ENCODE measurements at places on chromosomes 2 and 18.

GRCh38 chr18:8948471-8949149 is 153.9 kb upstream of the NDUFV2 start:
- peak; percentile 47 for DNase-seq

- DNase-seq: no peak
These were observed 10.4 kb downstream of the TCF7L1 start for GRCh38 chr2:85143463-85144082.

DNA sequence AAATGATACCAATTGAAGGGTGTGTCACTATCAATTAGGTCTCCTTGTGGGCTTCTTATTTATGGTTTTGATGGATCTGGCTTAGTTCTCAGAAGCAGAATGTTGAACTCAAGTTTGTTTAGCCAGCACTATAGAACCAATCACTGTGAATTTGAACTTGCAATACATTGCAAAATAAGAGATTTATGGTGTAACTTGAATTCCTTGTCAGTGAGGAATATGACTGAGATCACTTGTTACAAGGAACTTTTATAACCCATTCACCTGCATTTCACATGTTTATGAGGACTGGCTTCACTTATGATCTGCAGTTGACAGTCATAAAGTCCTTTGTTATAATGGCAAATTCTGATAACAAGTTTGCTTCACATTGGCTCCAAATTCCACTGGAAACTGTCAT is 9.8 kb downstream of the GATA6 start:
- no peak for DNase-seq

DNA sequence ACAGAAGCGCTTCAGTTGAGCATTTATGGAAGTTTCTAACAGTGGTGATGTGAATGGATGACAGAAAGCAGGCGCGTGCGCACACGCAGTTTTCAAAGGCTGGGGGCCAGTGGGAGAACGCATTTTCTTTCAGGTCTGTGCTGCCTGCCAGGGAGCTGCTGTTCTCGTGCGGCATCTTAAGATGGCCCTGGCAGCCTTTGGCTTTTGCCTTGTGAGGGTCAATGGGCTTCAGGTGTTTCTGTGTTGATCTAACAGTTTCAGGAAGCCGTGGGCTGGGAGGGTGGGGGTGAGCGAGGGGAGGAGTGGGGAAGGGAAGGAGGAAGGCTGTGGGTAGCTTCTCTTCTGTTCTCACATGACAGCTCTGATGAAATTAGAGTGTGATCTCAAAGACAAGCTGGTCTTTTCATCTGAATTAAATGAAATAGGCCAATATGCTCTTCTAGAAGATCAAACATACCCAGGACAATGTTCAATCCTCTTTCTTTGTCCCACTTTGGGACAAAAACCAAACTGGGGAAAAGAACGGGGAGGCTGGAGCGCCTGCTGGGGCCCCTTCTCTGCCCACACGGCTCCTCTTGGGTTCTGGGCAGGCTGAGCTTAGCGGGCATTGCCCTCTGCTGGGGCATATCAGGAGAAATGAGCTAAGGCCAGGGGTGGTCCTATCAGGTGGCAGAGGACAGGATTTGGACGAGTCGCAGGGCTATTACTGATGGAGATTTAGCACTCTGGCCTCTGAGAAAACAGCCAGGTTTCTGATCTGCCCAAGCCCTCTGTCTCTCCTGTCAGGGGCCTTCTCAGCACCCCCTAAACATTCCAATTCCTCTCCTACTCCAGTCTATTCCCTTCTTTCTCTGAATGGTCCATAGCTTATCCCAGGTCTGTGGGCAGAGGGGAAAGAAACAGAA is 126.2 kb upstream of the LGALSL start:
- no peak for DNase-seq

- DNase-seq: no peak
These were observed 50.3 kb upstream of the FOSL2 start for GRCh38 chr2:28342081-28342967.

DNA sequence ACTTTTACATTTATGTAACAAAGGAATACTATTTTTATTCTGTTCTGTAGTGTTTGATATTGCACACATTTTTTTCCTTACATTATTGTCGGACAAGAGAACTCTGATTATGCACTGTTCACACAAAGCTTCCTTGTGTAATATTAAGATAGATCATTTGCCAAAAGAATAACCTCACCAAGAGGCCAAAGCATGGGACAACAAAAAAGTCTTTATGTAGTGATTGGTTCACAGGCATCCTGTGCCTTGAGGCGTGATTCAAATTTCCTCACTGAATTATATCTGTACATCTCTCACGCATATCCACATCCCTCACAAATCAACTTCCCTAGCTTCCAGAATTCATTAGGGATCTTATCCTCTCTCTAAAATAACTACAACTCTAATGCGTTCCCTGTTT is 642.7 kb downstream of the NR4A2 start:
- DNase-seq: no peak

DNA sequence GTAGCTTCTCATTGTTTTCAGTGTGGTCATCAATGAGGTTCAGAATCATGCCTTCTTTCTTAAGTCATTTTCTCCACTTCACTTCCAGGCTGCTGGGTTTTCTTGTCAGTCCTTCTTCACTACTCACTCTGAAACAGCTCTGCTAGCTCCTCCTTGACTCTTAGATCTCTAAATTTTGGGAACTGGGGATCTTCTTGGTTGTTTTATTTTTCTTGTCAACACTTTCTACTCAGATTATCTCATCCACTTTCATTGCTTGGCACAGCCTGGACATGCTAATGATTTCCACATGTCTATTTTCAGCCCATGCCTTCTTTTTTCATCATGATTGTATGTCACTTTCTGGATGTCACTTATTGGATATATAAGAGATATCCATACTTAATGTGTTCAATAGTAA is 517.8 kb upstream of the DSEL start:
- DNase-seq: no peak

GRCh38 chr2:23286758-23287704 is 97.9 kb upstream of the KLHL29 start:
- DNase-seq: peak; percentile 67

- DNase-seq: no peak
These were observed 101.1 kb upstream of the FZD7 start for GRCh38 chr2:201932511-201932910.

DNA sequence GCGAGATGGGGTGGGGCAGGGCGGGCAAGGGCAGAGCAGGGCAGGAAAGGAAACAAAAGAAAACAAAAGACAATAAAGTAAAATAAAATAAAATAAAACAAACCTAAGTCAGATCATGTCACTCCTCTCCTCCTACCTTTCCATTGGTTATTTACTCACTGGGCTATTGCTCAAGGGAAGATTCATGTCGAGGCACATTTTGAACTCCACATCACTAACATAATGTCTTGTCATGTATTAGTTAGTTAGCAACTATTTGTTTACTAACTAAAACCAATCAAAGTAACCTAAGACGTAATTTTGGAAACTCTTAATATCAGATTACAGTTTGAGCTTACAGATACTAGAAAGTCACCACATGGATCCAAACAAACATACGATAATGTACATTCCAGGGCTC is 2.2 kb downstream of the C1D start:
- no peak for DNase-seq

DNA sequence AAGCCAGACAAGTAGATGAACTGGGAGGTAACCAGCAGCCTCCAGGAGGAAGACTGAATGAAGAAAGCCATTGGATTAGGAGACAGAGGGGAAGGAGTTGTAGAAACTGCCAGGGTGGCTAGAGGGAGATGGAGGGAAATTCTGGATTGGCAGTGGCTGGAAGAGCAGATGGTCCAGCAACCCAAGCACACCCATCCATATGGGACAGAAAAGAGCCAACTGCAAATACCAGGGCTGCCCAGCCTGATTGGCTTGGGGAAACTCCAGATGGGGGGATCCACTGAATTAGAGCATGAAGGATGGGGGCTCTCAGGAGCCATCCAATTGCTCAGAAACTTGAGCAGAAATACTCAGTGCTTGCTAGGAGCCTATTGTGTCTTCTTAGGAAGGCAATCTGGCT is 173.5 kb upstream of the EPB41L3 start:
- no peak for DNase-seq

GRCh38 chr2:61045226-61045625 is 20.4 kb upstream of the SANBR start:
- no peak for DNase-seq

- no peak for DNase-seq
These were observed 457.7 kb downstream of the CBLN2 start for GRCh38 chr18:72086421-72086820.

GRCh38 chr2:207950063-207950760 is 75.1 kb downstream of the PLEKHM3 start:
- no peak for DNase-seq

GRCh38 chr18:9876867-9877654 is 8.7 kb upstream of the TXNDC2 start:
- peak; percentile 83 for DNase-seq

- DNase-seq: no peak
These were observed 11.8 kb downstream of the LAMA3 start for GRCh38 chr18:23701017-23701416.

DNA sequence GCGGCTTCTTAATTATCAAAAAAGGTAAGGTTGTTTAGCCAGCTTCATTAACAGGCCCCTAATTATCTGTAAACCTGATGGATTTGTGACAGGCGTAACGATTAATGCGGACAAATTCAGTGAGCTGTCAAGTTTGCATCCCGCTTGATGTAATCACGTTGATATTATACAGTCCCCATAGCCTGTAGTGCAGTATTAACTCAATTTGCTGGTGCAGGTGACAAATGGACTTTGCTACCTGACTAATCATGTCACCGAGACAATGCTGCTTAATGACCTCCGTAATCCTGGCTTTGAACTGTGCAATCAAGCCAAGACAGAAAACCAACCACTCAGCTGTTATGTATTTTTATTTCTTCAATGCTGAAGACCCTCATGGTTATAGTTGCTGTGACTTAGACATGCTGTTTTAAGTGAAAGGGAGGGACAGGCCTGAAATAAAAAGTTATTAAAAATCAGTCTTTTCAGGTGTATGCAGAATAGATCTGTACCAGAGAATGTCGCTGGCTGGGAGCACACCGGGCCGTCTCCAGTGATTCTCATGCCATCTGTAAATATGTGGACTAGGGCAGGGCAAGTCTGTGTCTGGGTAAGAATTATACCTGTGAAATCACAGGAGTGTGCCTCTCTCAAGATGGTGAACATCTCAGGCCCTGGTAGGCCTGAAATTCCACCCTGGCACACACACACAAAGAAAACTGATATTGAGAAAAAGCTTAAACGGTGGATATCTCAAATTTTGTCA is 4.3 kb downstream of the TSHZ1 start:
- no peak for DNase-seq

- DNase-seq: no peak
These were observed 45.4 kb upstream of the PAPOLG start for GRCh38 chr2:60710707-60711106.

GRCh38 chr2:109448946-109449788 is 164.6 kb downstream of the SEPTIN10 start:
- no peak for DNase-seq

GRCh38 chr2:128978212-128978611 is 659.5 kb upstream of the HS6ST1 start:
- peak; percentile 44 for DNase-seq

DNA sequence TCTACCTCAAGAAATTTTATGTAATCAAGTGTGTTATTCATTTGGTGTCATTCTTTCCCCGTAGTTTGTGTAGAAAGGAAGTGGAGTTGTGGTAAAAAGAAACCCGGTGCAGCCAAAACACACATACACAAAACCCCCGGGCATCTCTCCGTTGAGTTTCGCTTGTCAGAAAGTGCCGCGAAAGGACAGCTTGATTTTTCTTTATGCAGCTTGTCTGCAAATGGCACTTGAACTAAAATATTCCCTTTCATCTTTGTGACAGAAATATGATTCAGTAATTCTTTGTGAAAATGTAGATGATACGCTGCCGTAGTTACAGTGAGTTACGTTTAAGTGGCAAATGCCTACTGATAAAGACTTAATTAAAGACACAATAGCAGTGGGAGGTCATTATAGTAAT is 268.8 kb upstream of the SPRED2 start:
- DNase-seq: no peak

GRCh38 chr2:227653419-227653818 is 13.2 kb upstream of the SCYGR5 start:
- DNase-seq: no peak

GRCh38 chr18:74563999-74564398 is 29.7 kb downstream of the CNDP1 start:
- DNase-seq: no peak

- no peak for DNase-seq
These were observed 60.7 kb upstream of the AQP4 start for GRCh38 chr18:26926066-26926675.

- no peak for DNase-seq
These were observed 14.2 kb upstream of the KCTD1 start for GRCh38 chr18:26562568-26562967.

DNA sequence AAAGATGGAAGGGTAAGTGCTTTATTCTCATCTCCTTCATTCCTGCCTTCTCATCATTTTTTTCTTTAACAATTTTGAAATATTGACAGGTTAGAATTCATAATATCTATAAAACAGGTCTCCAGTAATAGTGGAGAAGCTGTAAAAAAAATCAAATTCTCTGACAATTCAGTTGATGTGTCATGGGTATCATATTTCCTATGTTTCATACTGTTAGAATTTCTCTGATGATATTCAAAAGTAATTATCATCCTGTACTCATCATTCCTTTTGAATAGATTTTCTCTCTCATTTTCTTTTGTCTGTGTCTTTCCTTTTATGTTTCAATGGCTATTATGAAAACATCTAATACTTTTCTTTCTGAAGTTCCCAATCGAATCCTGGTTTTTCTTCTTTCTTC is 97.7 kb downstream of the CPS1 start:
- DNase-seq: no peak
